Activated T-cell treated with anti-CD3 and anti-CD28 coated beads, Interleukin-2, amount 50 U/mL, for 1 hour (primary cell): ENCODE measurements at places on chromosomes 5 and 9.

GRCh38 chr5:141709699-141710267 is 27.8 kb upstream of the ARAP3 start:
- DNase-seq: no peak

DNA sequence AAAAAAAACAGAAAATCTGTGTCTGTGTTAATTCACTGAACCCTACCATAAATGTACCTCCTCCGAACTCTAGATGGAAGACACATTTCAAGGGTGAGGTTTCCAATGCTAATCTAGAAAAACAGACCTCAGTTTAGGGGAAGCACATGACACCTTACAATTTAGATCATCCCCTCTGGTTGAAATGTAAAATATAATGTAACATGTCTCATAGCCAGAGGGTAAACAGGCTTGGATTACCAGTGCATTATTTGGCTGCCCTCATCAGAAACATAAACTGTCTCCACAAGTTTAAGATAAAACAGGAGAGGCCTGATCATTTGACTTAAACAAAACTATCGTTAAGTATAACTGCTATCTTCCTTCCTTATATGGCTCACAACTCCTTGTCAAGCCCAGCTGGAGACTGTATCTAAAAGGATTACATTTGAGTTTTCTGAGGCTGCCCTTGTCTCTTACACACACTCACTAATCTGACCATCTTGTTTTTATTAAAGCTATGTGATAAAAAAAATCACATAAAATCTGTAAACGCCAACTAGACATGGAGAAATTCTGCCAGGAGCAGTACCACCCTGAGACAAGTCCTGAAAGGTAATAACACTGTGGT is 105.7 kb downstream of the LURAP1L start:
- DNase-seq: no peak

DNA sequence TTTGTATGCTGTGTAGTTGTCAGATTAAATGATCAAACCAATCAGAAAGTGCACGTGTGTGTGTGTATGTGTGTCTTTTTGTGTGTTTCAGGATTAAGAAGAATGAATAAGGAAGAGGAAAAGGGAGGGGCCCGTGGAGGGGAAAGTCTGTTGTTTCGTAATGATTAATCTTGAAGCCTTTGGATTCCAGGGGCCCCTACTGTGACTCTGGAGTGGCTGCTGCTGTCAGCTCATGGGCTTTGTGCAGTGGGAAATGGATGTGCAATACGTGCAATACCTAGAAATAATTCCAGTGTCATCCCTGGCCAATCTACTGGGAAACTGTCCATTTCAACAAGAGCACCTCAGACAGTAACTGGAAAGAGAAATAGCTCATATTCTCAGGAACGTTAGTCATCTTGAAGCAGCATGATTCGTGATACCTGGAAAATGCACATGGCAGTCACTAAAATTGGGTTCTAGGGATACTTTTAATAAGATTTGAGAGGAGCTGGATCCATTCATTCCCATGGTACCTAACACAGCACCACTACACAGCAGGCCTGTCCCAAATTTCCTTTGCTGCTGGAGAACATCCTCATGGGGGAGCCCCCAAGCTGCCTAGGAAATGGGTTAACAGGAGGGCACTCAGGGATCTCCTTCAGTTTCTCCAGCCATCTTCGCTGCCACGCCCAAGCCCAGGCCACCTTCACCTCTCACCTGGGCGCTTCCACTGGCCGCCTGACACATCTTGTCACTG is 186.3 kb downstream of the NR3C1 start:
- no peak for DNase-seq

GRCh38 chr5:127392762-127393161 is 102.2 kb downstream of the MEGF10 start:
- no peak for DNase-seq

DNA sequence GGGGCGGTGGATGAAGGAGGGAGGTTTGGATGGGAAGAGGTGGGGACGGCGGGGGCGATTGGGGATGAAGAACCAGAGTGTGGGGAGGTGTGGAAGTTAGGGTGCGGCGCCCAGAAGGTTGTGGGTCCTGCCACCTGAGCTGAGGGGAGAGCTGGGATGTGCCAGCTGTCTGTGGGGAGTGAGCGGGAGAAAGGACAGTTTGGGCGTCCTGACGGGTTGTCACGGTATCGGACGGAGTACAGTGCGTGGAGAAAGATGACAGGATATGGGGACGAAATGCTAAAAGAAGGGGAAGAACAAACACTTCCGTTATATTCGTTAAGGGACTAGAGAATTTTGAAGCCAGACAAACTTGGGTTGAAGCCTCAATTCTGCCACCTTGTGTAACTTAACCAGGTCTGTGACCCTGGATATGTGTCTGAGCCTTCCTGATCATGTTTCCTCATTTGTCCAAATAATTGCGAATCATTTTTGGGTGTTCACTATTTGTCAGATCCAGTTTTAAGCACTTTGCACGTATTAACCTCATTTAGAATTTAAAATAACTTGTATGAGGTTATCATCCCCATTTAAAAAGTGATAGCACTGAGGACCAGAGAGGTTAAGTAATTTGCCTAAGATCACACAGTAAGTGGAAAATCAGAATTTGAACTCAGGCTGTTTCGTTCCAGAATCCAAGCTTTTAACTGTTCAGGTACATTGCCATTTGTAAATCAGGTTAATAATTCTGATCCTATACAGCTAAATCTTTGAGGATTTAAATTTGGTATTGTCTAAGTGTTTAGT is 689 bp downstream of the CNTRL start:
- peak; percentile 55 for DNase-seq

DNA sequence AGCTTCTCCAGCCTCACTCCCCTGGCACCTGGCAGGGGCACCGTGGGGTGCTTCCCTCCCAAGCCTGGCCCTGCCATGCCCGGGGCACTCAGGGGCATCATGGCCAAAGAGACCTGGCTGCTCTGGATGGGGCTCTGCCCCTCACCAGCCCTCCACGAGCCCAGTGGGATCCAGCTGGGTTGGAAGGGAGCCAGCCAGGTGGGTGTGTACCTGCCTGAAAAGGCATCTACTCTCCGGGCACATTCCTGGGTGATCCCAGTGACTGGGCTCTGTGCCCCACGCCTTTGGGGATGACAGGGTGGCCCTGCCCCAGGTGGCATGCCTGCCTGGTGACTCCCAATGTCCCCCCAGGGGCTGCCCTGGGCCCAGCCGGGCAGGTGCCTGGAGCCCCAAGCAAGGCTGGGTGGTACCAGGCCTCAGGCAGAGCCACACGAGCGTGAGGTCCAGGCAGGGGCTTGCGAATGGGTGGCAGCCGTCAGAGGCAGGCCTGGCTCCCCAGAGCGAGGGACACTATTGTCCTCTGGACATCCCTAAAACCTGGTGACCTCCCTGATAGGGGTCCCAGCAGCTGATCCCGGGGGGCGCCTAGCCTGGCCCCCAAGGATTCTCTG is 777 bp downstream of the GPSM1 start:
- peak; percentile 36 for DNase-seq

DNA sequence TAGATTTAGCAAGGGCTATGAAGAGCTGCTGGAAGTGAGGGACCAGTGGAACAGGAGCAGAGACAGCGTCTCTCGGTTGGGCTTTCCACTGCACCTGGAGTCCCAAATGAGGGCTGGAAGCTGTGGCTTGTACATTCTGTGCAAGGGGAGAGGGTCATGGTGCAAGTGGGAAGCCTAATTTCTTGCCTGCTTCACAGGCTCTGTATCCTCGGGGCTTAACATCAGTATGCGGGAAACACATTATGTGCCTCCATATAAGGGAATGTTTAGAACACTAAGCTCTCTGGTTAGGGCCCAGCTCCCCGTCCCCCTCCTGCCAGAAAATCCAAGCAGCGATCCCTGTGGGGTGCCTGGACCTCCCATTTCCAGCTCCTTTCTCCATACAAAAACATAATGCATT is 89.0 kb upstream of the NIPAL4 start:
- DNase-seq: no peak

DNA sequence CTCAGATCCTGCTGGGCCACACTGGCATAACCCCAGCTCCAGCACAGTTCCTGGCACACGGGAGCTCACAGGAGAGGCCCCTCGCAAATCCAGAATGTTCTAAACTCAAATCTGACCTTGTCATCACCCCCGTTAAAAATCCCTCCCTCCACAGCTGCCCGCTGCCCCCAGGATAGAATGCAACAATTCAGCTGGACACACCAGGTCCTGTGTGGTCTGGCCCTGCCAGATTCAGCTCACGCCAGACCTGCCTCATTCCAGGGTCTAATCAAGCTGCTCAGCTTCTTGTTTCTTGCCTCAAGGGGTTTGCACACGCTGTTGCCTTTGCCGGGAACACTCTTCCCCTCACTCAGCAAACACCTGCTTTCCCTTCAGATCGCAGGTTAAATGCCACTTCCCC is 45.0 kb upstream of the ASS1 start:
- no peak for DNase-seq
